HCT116 (cell line): ENCODE measurements at places on chromosomes 2 and 18. TPM values are rescaled to one million over a fixed set of nuclear protein-coding genes. Genes with fewer than 3 reads are reported as not detected.

- DNase-seq: no peak
Observed at GRCh38 chr2:75607988-75608683, 38.4 kb upstream of the MRPL19 start.

AMER3 gene
- total RNA-seq: not detected

- DNase-seq: no peak
Observed at GRCh38 chr2:25955869-25956535, 26.3 kb downstream of the KIF3C start.

- no peak for DNase-seq
Observed at GRCh38 chr18:11005528-11005927, 143.8 kb downstream of the PIEZO2 start.

DNA sequence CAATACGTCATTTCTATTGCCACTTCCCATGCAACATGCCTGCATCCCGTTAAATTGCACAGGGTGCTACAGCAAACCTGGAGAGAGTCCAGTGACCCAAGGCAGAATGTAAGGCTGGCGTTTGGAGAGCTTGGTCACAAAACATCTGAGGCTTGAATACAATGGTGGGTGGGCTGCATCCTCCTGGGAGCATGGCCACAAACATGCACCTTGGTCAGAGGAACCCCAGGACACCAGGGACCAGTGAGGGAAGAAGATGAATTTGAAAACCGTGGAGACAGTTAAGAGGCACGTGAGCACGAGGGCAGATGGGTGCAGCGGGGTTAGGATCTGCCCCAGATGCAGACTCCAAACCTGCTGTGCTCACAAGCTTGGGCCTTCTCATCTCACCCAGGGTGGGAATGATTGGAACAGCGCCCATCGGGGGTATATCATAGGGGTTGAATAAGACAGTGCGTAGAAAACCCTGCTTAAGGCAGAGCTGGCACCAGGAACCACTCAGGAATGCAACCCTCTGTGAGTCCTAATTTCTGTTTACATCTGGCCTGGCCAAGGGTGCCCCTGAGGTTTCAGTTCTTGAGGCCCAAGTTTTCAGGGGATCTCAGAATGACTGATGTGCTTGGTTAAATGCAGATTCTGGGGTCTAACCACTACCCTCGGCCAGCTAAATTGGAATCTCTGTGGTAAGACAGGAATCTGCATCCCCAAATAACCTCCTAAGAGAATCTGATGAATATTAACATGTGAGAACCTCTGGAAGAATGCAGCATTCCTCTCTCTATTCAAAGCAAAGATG is 97.2 kb downstream of the ARL4C start:
- no peak for DNase-seq

STRADB gene
- total RNA-seq: 17.4 TPM

DNA sequence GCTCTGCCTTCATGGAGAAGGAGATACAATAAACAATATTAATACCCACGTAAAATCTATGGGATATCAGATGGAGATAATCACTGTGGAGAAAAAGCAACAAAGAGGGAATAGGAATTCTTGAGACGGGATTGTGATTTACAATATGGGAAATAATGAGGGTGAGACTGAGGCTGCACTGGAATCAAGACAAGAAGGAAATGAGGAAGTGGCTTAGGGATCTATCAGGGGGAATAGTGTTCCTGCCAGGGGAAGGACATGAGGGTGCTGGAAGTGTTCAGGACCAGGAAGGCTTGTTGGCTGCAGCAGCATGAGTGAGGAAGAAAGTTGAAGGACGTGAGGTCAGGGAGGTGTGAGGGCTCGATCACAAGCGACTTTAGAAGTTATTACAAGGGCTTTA is 182.4 kb downstream of the DYSF start:
- DNase-seq: no peak

- no peak for DNase-seq
Observed at GRCh38 chr2:111118981-111119821, 1.5 kb upstream of the BCL2L11 start.

BUB1 gene
- 80.2 TPM for total RNA-seq

MAB21L4 gene
- not detected for total RNA-seq

FOSL2 gene
- 44.8 TPM for total RNA-seq

DSC2 gene
- total RNA-seq: 33.4 TPM

DNA sequence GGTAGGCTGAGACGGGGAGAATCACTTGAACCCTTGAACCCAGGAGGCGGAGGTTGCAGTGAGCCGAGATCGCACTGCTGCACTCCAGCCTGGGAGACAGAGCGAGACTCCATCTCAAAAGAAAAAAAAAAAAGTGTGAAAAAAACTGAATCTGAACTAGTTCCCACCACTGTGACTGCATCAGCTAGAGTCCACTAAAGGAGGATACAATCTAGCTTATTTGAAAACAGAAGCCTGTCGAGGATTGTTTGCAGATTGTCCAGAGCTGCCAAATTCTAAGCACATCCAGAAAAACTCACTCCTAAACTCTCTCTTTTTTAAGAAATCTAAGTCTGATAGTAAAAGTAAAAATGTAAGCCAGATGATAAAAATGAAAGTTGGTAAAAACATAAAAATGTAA is 10.6 kb downstream of the GFPT1 start:
- no peak for DNase-seq

DNA sequence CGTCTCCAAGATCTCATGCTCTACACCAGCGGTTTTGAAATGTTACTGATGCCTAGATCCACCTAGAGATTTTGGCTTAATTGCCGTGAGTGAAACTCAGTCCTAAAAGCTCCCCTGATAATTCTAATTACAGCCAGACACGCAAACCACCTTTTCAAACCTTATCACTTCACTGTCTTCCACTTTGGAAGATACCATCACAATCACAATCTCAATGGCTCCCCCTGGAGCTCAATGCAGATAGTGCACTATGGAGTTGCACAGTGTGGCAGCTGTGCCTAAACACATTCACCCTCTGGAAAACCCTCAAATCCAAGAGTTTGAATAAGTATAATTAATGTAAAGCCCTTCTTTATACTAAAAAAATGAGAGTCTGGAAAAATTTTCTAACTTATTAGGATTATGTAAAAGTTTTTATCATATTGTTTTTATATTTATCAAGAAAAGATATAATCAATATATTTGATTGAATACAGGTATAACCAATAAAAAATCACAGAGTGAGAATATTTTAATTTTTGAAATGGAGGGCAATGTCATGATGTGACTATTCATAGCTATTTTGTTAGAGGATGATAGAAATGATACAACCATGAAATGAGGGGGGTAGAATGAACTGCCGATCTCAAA is 102.9 kb upstream of the SLC8A1 start:
- peak; percentile 27 for DNase-seq

PLEK gene
- total RNA-seq: 0.22 TPM

DNA sequence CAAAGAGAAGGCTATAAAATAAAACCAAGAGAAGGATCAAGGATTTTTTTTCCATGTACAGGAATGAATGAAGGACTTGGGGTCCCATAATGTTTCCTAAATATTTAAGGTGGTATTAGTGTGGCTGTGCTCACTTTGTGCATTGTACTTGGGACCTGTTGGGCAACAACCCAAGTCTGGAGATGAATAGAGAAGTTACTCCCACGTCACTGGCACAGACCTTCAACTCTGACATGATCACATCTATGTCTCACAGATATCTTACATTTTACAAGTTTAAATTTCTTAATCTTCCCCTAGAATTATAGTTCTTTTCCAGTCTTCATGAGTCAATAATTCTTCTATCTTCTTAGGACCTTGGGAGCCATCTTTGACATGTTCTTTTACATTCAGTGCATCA is 133.4 kb downstream of the PLCL1 start:
- DNase-seq: no peak

DNA sequence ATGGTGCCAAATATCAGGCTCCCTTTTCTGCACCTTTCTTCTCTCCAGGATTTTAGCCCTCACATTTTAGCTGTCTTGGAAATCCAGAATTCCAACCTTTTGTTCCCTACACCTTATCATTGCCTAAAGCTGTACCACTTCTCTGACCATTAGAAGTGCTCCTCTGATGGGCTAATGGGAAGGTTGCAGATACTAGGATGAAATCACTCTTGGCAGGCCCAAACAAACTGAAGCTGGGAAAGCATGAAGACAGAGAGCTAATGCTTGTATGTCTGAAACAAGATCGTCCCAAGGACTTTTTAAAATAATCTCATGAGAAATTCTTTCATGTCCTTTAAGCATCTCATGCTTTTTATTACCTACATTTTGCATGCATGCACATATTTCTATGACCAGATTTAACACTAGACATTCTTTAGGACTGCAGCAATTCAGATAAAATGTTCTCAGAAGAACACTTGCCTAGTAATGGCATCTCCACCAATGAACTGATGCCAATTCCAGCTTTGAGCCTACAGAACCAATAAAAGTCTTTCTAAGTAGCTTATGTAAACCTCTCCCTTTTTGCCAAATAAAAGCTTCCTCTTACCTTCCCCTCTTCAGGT is 98.4 kb upstream of the OSR1 start:
- DNase-seq: no peak

RASGRP3 gene
- total RNA-seq: 0.59 TPM

PFN4 gene
- not detected for total RNA-seq

GRCh38 chr18:33717339-33717738 is 139.3 kb downstream of the ASXL3 start:
- DNase-seq: no peak

- DNase-seq: no peak
Observed at GRCh38 chr2:21289551-21289950, 165.8 kb downstream of the TDRD15 start.

GRCh38 chr2:172697296-172697695 is 38.3 kb upstream of the RAPGEF4 start:
- DNase-seq: no peak
